ENCODE measurements at places on chromosomes 12 and 14.

DNA sequence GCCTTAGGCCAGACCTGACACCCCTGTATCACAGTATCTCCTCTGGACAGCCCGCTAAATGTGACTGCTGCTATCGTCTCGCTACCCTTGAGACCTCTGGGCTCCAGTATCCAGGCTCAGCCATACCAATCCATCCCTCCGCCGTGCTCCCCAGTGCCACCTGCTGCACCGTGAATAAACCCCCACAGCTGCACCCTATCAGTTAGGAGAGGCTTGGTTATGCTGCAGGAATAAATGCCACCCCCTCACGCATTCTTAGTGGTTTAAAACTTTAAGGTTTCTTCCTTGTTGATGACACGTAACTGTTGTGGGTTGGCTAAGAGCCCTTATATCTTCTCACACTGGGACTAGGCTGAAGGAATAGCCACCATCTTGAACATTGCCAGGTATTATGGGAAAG lies 12.1 kb downstream of the CCDC63 start:
- peak; percentile 8 for DNase-seq

DNA sequence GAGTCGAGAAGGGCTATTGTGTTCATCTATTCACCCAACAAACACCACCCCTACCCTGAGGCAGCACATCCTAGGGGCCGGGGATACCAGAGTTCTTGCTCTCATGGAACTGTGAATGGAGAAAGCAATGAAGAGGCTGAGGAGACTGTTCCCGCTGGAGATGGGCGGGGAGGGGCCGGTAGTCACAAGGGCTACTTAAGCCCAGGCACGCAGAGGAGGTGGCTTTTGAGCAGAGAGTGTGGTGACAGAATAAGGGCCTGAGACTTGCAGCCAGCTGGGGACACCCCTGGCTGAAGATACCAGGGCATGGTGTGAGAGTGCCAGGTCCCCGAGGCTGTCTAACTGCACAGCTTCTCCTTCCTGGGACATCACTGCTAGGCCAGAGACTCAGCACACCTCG lies 114.1 kb upstream of the EVL start:
- no peak for DNase-seq

DNA sequence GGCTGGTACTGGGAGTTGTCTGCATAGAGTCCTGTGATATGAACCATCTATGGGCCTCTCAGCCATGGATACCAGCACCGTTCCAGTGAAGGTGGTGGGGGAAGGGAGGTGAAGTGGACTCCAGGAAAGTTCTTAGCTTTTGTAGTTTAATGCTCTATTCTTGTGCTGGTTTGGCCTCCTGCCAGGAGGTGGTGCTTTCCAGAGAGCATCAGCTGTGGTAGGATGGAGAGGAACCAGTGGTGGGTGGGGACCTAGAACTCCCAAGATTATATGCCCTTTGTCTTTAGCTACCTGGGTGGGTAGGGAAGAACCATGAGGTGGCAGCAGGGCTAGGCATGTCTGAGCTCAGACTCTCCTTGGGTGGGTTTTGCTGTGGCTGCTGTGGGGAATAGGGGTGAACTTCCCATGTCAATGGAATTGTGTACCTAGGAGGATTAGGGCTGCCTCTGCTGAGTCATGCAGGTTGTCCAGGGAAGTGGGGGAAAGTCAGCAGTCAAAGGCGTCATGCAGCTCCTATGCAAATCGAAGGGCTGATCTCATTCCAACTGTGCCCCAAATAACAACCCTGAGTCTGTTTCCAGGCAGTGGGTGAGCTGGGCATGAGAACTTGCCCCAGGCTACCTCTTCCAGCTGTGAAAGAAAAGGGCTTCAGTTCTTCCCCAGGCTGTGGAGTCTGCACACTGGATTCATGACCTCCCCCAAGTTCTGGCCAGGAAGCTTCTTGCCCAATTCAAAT lies 14.2 kb downstream of the GZMH start:
- no peak for DNase-seq

- no peak for DNase-seq
Observed at GRCh38 chr12:23564451-23565152, 384.9 kb downstream of the SOX5 start.

DNA sequence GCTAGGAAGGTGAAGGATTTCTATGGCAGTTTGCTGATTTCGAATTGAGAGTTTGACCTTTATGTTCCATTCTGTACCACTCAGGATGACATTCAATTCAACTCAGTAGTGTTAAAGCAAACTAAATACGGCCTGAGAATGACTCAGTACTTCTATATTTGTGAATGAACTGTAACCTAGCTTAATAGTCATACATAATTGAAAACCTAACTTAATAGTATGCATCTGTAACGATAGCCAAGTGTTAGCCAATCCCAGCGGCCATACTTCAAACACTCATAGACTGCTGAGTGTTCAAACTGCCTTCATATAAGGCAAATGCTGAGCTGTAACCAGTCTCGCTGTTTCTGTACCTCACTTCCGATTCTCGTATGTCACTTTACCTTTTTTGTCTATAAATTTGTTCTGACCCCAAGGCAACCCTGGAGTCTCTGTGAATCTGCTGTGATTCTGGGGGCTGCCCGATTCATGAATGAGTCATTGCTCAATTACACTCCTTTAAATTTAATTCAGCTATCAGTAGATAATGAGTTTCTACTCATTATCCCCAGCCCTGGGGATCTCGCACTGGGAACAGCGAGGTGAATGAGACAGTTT lies 98.5 kb upstream of the SLC24A4 start:
- no peak for DNase-seq

DNA sequence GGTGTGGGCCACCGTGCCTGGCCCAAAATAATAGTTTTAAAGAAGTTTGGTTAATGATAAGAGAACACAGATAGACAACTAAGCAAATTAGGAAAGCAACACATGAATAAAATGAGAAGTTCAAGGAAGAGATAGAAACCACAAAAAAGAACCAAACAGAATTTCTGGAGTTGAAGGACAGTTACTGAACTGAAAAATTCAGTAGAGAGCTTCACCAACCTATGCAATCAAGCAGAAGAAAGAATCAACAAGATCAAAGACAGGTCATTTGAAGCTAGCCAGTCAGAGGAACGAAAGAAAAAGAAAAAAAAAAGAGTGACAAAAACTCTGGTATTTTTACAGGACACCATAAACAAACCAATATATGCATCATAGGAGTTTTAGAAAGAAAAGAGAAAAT lies 15.4 kb upstream of the KRT83 start:
- no peak for DNase-seq

DNA sequence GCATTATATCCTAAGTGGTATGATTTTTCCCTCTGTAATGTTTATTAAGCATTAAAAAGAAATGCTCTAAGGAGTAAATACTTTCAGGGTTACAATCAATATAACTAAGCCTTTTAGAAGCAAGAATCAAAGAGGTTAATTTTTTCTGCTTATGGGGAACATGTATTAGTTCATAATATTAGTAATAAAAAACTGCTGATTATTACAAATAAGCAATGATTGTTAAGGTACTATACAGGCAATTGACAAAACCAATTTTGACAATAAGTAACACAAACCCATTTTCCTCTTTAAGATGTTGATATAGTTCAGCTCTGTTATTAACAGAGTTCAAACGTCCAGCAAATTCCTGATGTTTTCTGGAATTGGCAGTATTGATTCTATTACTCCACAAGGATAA lies 31.8 kb downstream of the INTS13 start:
- no peak for DNase-seq

GRCh38 chr12:78725951-78726580 lies 138.5 kb upstream of the SYT1 start:
- DNase-seq, result no peak

GRCh38 chr14:79083356-79083755 lies 913.2 kb downstream of the NRXN3 start:
- DNase-seq, result no peak

GRCh38 chr12:103994235-103994634 lies 28.6 kb downstream of the TDG start:
- no peak for DNase-seq

DNA sequence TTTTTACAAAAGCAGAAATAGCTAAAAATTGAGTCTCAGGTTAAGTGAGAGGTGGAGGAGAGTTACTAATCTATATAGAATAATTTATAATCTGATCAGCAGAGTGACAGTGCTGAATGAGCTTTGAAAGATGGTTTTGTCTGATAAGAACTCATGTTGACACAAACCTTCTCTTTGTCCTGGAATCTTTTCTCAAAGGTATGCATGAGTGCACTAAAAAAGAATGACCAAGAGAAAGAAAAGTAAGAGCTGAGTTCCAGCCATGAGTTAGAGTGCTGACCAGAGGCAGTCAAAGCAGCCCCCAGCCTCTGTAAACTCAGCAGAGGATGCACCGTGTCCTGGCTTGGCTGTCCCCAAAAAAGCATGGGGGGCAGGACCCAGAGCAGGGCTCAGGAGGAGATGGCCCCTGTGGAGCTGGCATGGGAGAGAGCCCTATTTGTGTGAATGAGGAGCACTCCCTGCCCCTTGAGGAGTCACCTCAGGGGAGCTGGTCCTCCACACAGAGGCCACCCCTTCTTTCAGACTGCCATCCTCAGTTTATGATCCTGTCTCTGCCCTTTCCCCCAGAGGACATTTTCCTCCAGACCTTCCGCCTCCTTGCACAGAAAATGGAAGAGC lies 129.8 kb downstream of the SEC23A start:
- no peak for DNase-seq

- no peak for DNase-seq
Observed at GRCh38 chr12:46522071-46522470, 149.5 kb upstream of the SLC38A2 start.

- DNase-seq, result no peak
Observed at GRCh38 chr14:69400154-69400553, 1.7 kb downstream of the SLC39A9 start.

- peak; percentile 52 for DNase-seq
Observed at GRCh38 chr14:50362764-50363713, 33.6 kb downstream of the CDKL1 start.

DNA sequence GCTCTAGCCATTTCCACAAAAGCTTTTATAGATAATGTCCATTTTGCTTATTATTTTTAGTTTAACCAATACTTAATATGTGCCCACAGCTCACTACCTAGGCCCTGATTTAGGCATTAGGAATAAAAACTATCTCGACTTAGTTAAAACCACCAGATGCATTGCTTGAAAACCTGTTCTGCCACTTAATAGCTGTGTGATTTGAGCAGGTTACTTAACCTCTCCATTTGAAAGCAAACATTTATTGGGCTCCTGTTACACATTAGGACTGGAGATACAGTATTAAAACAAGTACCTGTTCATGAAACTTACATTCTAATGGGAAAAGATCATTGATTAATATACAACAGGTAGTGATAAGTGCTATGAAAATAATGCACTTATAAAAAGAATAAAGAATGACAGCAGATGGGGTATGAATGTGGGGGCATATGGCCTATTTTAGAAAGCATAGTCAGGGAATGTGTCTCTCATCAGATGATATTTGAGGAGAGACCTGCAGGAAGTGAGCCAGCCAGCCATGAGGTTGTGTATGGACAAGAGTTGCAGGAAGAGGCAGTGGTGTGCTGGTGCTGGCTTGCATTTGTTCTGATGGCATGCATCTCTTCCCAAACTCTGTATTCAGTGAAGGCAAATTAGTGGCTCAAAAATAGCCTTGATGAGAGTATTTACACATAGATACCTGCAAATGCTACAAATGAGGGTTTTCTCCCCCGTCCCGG lies 34.3 kb downstream of the NOPCHAP1 start:
- DNase-seq, result no peak
